ENCODE measurements at places on chromosomes 5 and 9.

DNA sequence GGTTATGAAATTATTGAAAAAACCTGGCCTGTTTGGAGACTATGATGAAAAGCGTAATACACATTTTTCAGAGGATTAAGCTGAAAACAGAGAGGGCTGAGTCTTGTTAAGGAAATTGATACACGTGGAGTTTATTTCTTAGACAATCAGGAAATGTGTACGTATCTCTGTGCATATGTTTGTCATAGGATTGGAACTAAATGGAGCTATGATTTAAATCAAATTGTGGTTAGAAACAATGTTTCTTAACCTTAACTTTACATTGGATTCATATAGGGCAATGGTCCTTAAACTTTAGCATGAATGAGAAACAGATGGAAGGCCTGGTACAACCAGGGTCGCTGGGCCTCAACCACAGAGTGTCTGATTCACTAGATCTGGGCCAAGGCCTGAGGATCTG, 451.6 kb downstream of the CDH18 start:
- no peak for DNase-seq

GRCh38 chr5:172713809-172714490, 57.0 kb downstream of the DUSP1 start:
- DNase-seq, result no peak

DNA sequence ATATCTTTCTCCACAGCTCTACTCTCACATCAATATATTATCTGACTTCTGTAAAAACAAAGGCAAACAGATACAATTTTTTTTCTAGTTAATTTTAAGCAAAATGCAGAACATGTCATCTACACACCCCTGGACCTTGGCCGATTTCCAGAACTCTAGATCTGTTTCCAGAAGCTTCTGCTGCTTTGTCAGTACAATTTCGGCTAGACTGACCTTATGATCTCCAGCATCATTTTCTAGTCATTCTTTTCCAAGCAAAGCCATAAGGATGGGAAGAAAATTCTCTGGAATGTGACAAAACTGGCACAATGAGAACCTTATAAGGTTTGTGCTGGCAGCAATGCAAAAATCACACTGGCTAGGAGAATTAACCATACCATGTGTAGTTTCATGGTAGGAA, 132.8 kb upstream of the MPDZ start:
- no peak for DNase-seq

DNA sequence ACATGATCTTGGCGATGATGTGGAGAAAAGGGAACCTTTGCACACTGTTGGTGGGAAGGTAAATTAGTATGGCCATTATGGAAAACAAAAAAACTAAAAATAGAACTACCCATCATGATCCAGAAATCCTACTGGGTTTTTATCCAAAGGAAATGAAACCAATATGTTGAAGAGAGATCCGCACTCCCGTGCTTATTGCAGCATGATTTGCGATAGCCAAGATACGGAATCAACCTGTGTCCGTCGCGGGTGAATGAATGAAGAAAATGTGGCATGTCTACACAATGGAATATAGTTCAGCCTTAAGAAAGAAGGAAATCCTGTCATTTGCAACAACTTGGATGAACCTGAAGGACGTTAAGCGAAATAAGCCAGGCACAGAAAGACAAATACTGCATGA, 84.5 kb downstream of the TTLL11 start:
- DNase-seq, result no peak

DNA sequence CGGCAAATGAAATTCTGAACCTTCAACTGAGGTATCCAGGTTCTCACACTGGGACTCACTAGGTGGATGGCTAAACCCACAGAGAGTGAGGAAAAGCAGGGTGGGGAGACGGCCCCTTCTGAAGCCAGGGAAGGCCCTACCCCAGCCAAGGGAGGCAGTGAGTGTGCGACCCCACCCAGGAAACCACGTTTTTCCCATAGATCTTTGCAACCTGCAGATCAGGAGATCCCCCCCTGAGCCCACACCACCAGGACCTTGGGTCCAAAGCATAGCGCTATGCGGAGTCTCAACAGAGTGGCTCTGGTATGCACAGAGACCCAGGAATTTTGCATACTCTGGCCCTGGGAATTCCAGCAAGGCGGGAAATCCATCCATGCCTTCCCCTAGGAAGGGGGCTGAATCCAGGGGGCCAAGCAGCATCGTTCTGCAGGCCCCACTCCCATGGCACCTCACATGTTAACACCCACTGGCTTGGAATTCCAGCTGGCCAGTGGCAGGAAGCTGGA, 19.9 kb downstream of the DTWD2 start:
- DNase-seq, result no peak

- DNase-seq, result no peak
Observed at GRCh38 chr9:4117835-4118610, 181.8 kb downstream of the GLIS3 start.
